Activated CD4-positive, alpha-beta T cell treated with anti-CD3 and anti-CD28 coated beads, Interleukin-10, Interleukin-2, amounts not matched to agents 100 ng/mL and 50 ng/mL, durations not matched to agents 16 hours and 8 hours (primary cell): ENCODE measurements at places on chromosomes 2 and 18.

DNA sequence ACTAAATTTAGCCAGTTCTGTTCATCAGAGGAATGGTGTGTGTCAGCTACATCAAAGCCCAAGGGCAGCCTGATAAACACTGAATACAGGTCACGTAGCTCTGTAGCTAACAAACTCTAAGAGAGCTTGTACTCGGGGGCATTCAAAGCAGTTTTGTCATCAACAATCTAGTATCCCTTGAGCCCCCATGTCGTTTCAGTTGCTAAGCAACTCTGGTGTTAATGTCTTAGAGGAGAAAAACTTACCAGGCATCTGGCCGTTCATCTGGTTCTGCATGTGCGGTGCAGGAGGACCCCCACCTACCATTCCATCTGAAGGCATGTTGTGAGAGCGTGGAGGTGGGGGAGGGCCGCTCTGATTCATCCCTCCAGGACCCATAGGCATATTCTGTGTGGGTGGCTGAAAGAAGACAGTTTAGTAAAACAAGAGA is 33.1 kb downstream of the SS18 start:
- DNase-seq: no peak

GRCh38 chr2:53949457-53949856 is 21.3 kb downstream of the PSME4 start:
- DNase-seq: peak; percentile 9

GRCh38 chr2:72109291-72109690 is 38.4 kb downstream of the CYP26B1 start:
- no peak for DNase-seq

- DNase-seq: no peak
Measured at GRCh38 chr18:49515516-49515915, 28.5 kb upstream of the C18orf32 start.

DNA sequence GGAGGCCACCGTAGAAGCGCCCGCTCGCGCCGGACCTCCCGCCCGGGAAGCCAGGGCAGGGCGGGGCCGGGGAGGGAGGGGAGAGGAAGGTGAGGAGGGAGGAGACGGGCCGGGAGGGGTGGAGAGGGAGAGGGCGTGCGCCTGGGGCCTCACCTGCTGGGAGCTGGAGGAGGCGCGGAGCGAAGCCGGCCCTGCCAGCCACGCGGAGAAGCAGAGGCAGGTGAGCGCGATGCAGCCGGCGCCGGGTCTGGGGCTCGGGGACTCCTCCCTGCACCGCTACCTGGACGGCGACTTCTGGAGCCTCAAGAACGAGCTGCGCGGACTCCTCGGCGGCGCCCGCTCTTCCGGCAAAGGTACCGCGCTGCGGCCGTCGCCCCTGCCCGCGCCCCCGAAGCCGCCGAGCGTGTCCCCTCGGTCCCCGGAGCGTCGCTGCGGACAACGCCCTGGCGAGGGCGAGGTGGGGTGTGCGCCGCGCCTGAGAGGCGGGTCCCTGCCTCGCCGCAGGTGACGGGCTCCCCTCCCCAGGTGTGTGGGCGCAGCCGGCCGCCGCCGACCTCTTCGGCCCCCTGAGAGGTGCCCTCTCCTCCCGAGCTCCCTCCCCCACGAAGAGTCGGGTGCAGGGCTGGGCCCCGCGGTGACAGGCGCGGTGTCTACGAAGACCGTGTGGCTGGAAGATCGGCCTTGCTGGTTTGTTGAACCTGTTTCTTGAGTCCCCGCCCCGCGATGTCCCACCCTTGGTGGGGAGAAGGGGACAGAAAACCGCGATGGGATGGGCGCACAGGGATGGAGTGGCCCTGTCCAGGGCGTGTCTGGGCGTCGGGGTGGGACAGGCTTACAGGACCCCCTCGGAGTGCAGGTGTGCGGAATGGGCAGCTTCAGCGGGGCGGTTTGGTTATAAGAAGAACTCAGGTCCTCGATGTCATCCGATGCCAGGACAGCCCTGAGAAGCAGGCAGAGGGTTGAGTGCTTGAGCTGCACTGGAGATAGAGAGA is at the start of gene ACOXL:
TSS of gene ACOXL (plus strand) at position 152 of the 992 bp plus-strand sequence. CDS start 35,817 bp downstream, outside the sequence.
- DNase-seq: no peak

GRCh38 chr18:56374007-56374655 is 264.3 kb downstream of the TXNL1 start:
- DNase-seq: no peak

- no peak for DNase-seq
Measured at GRCh38 chr2:226661789-226662545, 137.7 kb downstream of the IRS1 start.

DNA sequence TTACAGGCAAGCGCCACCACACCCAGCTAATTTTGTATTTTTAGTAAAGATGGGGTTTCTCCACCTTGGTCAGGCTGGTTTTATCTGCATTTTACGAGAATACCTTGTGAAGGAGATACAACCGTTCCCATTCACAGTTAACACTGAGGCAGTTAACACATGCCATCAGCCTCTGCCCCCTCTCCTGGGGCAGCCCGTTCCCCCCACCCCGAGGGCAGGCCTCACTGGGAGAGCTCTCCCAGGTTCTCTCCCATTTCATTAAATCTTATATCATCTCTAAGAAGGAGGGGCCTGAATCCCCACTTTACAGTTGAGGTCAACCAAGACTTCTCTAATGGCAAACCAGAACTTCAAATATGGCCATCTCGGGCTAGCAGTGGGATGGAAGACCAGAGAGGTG is 95.0 kb upstream of the ST3GAL5 start:
- no peak for DNase-seq

GRCh38 chr2:23661276-23662050 is 265.5 kb downstream of the ATAD2B start:
- DNase-seq: no peak

GRCh38 chr2:239089884-239090283 is 242.0 kb downstream of the TWIST2 start:
- DNase-seq: no peak

- DNase-seq: no peak
Measured at GRCh38 chr2:113220970-113221708, 47.4 kb downstream of the PSD4 start.

DNA sequence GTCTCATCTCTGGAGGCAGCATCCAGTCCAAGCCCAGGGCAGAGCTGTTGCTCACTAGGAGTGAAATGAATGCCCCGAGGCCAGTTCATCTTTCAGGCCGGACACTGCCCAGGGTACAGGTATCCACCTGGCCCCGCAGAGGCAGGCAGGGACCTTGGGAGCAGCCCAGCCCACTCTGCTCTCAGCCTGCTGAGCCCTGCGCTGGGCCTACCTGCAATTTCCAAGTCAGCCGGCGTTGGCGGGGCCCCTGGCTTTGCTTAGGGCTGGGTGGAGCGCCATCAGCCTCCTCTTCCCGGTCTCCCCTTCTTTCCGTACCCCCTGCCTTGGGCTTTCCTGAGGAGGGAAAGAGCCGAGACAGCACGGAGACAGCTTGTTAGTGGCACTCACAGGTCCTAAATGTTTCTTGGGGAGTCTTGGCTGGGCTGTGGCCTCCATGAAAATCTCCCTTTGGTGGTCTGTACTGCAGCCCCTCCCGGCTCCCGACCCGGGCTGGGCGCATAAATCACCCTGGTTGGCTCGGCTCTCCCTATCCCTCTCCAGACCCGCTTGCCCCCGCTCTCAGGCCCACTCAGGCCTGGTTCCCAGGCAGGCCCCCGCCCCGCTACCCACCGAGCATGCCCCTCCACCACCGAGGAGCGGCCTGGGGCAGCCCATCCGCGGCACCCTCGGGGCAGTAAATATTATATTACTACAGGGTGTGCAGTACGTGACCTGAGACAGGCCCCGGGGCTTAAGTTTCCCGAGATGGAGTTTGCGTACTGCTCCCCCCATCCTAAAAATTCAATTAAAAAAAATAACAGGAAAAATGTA is 106.7 kb downstream of the DYSF start:
- no peak for DNase-seq

DNA sequence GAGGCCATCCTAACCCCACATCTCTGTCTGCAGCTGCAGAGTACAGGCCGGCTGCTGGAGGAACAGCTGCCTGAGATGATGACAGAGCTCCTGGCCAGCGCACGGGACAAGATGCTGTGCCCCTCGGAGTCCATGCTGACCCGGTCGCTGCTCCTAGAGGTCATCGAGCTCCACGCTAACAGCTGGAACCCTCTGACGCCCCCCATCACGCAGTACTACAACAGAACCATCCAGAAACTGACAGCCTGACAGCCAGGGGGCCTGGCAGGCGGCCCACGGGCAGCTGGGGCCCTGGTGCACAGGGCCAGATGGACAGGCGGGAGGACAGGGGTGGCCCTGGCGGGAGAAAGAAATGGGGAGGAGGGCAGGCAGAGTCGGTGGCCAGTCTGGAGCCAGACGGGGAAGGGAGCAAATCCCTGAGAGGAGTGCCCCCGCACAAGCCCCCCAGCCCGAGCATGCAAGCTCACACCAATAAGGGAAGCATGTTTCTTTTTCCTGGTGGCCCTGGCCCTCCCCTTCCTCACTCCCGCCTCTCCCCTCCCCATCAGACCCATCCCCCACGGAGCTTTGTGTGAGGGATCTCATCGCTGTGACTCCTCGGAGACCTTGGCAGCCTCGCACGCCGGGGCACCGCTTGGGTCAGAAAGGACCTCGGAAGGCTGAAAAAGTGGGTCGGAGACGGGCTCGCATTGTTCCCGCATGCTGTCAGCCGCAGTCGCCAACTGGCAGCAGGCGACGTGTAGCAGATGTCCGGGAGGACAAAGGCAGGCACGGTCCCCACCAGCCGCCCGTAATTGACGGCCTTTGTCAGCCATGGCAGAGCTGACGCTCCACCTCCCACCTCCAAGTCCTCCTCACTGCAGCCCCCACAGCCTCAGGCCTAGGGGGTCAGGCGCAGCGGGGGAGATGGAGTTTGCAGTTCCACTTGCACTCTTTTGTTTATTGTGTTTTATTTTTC is 91.2 kb downstream of the SMAD7 start:
- DNase-seq: no peak

DNA sequence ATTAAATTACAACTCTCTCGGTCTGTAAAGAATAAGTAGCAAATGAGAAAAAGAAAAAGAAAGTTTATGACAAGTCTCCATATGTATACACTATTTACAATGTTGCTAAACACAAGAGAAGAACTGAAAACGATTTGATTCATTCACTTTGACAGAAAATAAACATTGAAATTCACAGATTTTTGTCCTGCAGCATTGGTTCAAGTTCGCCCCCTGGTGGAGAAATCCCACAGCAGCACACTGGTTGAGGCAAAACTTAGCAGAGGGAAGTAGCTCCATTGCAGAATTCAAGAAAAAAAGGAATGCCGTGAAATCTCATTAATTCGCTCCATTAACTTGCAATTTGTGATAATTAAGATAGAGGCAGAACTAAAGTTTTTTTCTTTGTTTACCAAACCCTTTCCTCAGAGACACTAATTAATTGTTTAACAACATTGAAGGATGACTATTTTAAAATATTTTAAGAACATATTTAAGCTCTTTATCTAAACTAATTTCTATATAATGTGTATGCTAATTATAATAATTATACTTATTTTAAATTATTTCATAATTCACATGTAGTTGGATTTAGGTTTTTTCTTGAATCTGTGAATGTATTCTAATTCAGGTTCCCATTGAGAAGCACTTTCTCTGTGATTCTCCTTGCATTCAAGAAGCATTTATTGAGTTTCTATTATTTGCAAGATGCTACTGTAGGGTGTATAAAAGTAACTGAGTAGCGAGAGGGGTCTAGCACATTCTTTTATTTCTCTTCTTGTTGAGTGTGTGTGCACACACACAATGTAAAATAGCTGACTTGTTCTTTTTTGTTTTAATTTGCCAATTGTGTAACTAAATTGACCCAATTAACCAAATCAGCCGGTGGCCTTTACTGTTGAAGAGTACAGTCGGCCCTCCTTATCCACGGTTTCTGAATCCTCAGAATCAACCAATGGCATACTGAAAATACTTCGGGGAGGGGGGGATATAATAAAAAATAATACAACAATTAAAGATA is 74.1 kb downstream of the COL4A3 start:
- peak; percentile 63 for DNase-seq

DNA sequence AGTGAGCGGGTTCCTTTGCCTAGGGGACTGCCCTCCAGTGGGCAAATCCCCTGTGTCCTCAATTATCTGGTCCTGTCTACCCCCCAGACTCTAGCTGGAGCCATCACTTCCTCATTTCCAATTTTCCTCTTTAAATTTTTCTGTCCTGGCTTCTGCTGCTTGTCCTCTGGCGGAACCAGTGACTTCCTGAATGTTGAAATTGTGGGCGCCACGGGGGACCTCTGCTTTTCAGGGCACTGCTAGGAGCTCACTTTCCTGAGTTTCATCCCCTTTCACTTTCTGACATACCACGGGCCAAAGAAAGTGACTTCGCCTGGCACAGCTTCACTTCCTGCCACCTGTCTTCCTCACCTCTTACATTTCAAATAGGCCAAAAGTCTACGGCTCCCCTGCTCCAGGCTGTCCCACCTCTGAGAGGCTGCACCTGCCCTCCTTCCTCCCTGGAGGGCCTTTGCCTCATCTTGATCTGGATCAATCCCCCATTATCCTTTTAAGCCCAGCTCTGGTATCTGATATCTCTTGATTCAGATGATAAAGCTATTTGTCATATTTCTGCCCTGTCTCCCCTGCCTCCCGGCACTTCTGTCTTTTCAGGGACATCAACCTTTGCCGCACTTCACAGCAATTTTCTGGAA is 1.4 kb upstream of the MARCO start:
- no peak for DNase-seq

DNA sequence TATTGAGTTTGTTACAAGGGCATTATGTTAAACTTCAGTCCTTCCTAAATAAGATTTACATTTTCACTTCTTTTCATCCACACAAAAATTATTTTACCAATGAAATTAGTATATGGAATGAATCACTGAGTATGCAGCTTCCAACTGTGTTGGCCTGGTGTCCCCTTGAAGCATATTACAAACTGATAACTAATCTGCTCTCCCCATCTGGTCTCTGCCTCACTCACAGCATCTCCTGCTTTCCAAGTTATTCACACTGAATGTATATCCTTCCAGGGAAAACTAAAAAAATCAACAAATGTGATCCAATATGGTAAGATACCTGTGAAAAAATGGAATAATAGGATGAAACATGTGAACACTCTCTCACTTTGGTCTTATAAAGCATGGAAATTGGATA is 90.0 kb upstream of the NYAP2 start:
- no peak for DNase-seq

DNA sequence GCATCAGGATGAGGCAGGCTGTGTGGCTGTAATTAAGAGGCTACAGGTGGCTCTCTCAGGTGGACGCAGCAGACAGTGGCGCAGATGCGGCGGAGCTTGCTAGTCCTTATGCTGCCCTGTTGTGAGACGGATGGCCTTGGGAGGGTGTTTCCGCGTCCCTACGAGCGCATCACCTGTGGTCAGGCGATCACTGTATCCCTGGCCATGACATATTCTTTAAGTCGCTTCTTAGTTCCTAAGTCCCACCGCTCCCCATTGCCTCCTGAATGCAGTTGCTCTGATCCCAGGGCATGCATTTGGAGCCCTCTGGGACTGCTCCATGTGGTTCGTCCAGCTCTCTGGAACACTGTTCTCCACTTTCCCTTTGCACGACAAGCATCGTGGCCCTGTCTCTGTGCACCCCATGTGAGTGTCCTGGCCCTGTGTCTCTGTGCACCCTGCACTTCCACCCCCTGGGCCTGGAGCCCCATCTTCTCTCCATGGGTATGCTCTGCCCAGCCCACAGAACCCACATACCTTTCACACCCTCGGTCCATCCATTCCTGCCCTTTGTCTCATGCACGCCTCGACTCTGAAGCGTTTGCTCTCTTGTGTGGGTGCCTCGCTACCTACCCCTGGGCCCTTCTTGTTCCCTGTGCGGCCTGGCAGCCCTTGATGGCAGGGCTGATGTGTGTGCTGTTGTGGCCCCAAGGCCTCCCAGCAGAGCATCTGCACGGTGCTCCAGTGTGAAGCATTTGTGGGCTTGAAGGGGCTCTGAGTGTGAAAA is 74.4 kb downstream of the SH3RF3 start:
- no peak for DNase-seq
